ENCODE measurements at places on chromosomes 1 and 21.

DNA sequence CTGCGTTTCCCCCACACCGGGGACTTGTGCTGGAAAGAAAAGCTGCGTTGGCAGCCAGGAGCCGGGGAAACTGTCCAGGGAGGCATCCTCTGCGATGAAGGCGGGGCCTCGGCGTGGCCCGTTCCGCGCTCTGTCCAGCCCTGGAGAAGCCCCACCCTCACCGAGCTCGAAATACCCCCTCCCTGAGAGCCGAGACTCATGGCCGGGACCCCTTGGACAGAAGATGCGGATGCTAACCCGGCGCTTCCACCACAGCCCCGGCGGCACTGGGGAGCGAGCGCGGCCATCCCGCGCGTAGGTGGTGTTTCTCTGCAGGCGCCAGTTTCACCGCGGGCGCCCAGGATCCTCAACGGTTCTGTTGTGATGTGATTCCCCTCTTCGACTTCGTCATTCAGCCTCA, 31.6 kb downstream of the PDE9A start:
- no peak for DNase-seq

GRCh38 chr21:46082713-46082962, 15.3 kb upstream of the COL6A2 start:
- DNase-seq: no peak

- no peak for DNase-seq
These were observed 27.0 kb downstream of the TRIM11 start for GRCh38 chr1:228379666-228380065.

- no peak for DNase-seq
These were observed 5.8 kb upstream of the FMO3 start for GRCh38 chr1:171084870-171085269.

DNA sequence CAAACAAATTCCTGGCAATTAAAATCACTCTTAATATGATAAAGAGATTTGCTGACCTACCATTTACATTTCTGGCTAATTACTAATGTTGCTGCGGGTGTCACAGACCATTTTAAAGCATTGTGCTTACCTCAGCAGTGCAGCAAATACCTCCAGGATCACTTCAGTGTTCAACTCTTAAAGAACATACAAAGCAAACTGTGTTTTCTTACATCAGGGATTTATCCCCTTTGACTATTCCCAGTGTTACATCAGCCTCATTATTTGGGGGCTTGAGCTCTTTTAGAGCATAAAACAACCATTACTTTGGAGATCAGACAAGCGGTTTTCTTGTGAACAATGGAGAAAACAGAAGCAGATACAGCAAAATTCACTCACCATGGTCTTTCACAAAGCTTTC, 185.4 kb downstream of the LYPLAL1 start:
- no peak for DNase-seq

DNA sequence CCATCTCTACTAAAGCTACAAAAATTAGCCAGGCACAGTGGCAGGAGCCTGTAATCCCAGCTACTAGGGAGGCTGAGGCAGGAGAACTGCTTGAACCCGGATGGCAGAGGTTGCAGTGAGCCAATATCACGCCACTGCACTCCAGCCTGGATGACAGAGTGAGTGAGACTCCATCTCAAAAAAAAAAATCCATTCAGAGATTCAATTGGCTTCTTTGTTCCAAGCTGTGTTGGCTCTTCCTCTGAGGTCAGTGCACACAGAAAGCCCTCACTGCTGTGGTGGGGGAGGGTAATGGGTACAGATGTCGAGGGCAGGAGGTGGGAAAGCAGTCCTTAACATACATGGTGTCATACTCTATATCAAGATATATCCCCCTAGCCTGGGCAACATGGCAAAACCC, 14.7 kb downstream of the TIE1 start:
- DNase-seq: no peak

DNA sequence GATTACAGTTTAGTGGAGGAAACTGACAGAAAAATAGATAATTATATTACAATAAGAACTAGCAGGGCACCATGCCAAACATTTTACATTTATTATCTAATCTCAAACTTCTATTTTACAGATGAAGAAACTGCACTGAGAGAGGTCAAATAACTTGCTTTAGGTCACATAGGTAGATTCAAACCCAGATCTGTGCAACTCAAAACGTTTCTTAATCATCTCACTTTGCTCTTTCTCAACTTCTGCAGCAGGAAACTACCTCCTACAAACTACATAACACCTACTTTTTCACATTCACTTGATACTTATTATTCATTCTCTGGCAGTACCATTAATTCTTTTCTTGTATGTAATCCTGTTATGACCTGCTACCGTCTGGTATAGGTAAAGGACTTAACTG, 49.9 kb upstream of the BCL10 start:
- no peak for DNase-seq

DNA sequence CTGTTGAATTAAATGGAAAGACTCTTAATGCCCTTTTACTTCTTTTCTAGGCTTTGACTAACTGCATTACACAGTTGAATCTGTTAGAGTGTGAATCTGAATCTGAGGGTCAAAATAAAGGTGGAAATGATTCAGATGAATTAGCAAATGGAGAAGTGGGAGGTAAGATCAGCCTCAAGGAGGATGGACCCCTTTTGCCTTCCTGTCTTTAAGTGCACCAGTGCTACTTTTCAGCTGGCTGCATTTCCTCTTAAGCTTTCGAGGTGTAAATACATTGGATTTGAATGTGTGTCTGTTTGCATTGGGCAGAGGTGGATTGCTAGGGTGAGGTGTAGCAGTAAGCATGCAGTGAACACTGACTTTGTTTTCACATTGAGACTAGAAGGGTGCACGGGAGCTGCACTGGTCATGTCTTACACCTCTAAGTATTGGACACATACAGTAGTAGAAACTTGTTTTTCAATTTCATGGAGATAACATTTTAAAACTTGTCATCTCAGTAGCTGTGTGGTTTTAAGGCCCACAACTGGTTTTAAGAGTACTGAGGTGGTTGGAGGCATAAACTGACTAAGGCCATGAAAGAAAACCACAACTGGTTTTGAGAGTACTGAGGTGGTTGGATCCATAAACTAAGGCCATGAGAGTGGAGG, 35.4 kb downstream of the MIA3 start:
- DNase-seq: no peak

DNA sequence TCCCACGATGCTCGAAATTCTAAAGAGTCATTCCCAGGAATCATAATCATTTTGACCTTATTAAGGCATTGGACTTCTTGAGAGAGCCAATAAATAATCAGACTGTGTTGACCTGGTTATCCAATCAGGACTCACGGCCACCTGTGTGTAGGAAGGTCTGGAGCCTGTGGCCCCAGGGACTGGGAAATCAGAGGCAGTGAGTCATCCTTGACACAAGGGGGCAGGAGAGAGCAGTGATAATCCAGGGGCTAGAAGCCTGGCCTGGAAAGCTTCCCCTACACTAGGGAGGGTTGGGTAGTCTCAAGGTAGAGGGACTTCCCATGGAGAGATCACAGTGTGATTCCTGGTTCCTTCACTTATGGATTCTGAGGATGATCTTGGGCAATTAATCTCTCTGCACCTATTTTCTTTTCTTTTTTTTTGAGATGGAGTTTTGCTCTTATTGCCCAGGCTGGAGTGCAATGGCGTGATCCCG, 4.7 kb downstream of the MR1 start:
- DNase-seq: no peak

DNA sequence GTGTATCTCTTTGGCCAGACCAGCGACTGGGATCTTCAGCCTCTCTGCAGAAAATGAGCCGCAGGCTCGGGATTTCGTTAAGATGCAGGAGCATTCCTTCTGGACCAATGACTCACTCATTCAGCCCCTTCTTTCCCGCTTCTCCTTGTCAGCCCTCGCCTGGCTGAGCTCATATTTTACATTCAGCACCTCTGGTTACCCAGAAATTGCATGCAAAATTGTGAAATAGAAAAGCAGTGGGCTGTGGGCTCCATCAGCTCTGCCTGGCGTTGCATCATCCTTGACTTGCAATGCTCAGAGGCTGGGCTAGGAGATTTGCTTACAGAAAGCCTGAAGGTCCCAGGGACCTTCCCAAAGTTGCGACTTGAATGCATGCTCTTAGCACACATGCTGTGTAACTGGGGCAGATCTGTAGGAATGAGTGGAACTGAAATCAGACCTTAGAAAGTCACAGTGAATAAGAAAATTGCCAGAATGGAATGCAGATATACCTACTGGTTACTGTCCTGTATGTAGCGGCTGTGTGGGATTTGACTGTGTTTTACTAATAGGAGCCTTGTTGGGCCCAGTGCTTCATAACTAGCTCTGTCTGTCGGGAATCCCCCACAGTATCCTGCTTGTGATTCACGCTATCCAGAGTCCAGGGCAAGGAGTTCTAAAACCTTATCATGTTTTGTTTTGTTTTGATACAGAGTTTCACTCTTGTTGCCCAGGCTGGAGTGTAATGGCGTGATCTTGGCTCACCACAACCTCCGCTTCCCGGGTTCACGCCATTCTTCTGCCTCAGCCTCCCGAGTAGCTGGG, 444.8 kb downstream of the KIF26B start:
- DNase-seq: no peak

- DNase-seq: no peak
These were observed 24.8 kb downstream of the SLC19A1 start for GRCh38 chr21:45517249-45518065.

GRCh38 chr1:205496661-205497060, 7.8 kb upstream of the CDK18 start:
- no peak for DNase-seq

- no peak for DNase-seq
These were observed 20.4 kb upstream of the SUMO3 start for GRCh38 chr21:44838039-44838895.

- no peak for DNase-seq
These were observed 14.2 kb upstream of the TENT5B start for GRCh38 chr1:27026621-27027574.

DNA sequence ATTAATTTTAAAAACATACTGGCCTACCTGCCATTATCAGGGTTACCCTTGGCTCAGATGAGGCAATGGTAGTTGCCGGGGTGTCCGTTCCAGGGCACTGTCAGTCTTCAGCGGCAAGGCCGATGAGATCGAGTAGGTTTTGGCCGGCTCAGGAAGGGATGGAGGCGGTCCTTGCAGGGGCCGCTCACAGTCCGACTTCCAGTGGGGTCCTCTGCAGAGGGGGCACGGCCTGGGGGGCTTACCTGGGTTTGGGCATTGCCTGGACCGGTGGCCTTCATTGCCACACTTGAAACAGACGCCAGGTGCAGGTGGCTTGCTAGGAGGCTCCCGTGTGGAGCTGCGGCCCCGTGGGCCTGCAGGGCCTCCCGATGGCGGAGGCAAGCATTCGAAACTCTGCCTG, 2.5 kb downstream of the ERVH48-1 start:
- DNase-seq: no peak

DNA sequence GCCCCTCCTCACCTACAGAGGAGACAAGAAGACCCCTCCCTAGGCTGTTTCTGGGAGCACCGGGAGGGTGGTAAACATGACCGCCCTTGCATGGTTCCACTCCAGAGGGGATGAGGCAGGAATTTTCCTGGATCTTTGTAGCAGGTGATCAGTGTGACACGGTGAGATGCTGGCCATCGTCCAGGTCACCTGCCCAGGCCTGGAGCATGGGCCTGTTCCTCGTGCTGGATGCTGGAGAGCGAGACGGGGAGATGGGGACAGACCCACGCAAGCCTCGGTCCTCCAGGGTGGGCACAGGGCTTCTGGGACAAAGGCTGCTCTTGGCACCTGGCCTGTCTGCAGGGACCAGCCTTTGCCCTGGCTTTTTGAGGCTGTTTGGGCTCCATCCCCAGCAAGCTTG, 46.2 kb downstream of the DMRTB1 start:
- no peak for DNase-seq

DNA sequence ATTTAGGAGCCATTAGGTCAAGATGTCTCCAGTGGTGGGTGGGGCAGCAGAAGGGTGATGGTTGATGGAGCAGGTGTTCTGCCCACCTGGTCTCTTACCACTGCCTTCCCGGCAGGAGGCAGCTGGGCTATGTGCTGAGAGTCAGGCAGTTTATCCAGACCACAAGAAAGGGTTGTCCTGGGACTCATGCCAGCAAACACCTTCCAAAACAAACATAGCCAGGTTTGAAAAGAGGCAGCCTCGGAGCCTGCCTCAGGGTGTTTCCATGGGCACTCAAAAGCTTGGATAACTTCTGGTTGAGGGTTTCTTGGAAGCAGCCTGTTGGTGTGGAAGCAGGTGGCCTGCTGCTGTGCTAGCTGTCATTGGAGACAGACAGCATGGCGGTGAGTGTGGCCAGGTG, 187.2 kb downstream of the PCP4 start:
- no peak for DNase-seq

- no peak for DNase-seq
These were observed 161.0 kb downstream of the TRIM33 start for GRCh38 chr1:114349891-114350605.

GRCh38 chr1:91803847-91804545, 82.0 kb downstream of the TGFBR3 start:
- DNase-seq: peak; percentile 56

DNA sequence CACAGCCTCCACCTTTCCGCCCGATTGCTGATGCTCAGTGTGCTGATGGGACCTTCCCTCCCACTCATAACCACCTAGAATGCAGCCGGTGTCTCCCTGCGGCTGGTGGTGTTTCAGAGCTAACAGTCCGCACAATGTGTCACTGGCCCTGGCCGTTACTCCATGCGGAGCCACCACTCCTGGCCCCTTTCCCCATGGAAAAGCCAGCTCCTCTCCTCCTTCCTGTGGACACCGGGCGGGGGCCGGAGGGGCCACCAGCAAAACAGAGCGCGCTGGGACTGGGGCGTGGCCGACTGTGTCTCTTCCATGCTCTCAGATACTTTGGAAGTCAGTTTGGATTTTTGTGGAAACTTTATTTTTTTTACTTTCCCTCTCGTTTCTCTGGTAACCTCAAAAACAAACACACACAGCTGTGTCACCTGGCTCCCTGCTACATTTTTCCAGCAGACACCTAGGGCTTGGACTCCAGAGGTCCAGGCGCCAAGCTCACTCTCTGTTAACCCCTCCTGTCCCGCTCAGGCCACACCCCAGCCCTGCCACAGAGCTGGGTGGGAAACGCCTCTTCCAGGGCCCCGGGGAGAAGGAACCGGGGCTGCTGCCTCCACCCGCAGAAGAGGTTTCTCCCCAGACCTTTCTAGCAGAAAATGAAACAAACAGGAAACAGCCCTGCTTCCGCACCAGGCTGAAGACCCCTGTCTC, 32.5 kb upstream of the COL6A2 start:
- no peak for DNase-seq

DNA sequence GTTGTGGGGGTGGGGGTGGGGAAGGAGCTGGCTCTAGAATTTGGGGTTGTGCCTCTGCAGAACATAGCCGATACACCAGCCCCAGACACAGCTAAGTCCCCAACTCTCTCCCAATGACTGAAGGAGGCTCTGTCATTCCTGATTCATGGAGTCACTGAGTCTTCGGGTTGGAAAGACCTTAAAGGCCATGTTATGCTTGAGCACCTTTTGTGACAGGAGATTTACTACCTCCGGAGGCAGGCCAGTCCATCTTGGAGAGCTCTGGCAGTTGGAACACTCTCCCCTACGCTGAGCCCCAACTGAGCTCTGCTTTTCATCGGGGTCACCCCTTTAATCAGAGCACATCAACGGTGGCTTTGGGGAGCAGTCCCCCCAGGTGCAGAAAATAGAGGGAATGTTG, 284.4 kb upstream of the GJB5 start:
- DNase-seq: no peak

- no peak for DNase-seq
These were observed 67.5 kb upstream of the PRDX6 start for GRCh38 chr1:173409613-173410012.

GRCh38 chr21:31124010-31124409, 85.7 kb upstream of the KRTAP19-8 start:
- no peak for DNase-seq

Data from activated CD8-positive, alpha-beta memory T cell treated with anti-CD3 and anti-CD28 coated beads for 4 hours (primary cell).